Astrocyte of the cerebellum (primary cell): ENCODE measurements at places on chromosomes 1 and 21.

DNA sequence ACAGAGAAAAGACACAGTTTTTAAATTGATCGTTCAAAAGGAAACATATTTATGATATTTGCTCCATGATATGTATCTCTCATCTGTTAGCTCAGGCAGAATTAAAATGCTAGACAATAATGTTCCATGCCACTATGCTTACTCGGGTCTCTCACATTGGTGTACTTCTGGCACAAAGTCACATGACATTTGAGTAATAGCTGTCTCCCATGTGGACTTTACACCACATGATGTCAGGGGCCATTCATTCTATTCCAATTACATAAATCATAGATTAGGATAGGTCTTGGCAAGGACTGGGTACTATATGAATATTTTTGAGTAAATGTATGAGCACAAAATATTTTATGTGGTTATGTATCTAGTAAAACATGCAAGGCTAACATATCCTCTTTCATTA lies 648.4 kb downstream of the PLA2G4A start:
- DNase-seq: peak; percentile 1

- no peak for DNase-seq
Observed at GRCh38 chr1:24849672-24850295, 80.3 kb downstream of the RUNX3 start.

- no peak for DNase-seq
Observed at GRCh38 chr1:205582471-205583291, 49.1 kb downstream of the ELK4 start.

- no peak for DNase-seq
Observed at GRCh38 chr1:155226910-155227260, 18.4 kb downstream of the MTX1 start.

DNA sequence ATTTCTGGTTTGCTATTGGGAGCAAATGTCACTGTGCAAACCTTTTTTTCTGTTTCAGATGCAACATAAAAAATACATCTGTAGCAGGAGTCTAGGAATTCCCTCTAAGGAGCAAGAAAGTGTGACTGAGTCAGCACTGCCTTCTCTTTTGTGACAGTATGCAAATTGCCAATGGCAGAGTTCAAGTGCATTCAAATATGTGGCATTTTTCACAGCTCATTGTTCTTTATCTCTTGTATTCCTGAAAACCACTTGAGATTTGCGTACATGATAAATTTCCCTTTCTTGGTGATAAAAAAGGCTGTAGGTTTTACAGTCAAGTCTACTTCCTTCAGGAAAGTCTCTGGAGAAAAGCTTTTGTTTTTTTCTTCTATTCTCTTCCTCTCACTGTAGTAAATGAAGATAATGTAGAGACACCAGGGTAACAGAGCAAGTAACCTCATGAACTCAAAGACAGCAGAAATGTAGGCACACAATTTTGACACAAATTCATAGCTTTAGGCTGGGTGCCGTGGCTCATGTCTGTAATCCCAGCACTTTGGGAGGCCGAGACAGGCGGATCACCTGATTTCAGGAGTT lies 129.7 kb upstream of the L1TD1 start:
- DNase-seq: no peak

- DNase-seq: peak; percentile 26
Observed at GRCh38 chr1:16348414-16349182, 3.7 kb downstream of the FBXO42 start.

DNA sequence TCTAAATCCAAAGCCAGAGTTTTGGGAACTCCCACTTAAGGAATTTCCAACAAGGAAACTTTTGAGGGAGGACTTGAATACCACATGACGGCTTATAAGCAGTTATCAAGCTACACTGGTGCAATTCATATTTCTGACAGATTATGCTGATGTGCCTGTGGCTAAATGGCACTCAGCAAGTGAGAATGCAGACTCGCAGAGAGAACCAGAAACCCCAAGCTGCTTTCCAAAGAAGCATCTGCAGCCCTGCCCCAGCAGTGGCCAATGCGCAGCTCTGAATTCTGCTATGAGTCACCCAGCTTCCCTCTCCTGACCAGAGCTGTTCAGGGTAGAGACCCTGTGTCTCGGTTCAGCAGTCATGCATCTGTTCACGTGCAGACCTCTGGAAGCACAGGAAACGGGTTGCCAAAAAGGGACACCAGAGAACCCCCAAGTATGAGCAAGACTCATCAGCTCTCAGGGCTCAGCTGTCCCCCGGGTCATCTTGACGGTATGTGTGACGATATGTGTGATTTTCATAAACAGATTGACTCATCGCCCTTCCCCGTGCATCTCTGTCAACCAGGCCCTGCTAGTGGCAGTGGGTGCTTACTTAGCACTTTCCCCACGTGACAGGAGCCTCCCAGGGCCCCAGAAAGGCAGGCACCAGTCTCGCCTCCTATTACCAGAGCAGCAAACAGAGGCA lies 76.3 kb downstream of the ITPKB start:
- DNase-seq: peak; percentile 84

GRCh38 chr1:17258758-17259130 lies 9.8 kb downstream of the PADI3 start:
- no peak for DNase-seq

GRCh38 chr21:32476661-32477423 lies 64.3 kb downstream of the EVA1C start:
- DNase-seq: no peak

- DNase-seq: peak; percentile 20
Observed at GRCh38 chr1:47388891-47389238, 27.2 kb upstream of the FOXE3 start.

DNA sequence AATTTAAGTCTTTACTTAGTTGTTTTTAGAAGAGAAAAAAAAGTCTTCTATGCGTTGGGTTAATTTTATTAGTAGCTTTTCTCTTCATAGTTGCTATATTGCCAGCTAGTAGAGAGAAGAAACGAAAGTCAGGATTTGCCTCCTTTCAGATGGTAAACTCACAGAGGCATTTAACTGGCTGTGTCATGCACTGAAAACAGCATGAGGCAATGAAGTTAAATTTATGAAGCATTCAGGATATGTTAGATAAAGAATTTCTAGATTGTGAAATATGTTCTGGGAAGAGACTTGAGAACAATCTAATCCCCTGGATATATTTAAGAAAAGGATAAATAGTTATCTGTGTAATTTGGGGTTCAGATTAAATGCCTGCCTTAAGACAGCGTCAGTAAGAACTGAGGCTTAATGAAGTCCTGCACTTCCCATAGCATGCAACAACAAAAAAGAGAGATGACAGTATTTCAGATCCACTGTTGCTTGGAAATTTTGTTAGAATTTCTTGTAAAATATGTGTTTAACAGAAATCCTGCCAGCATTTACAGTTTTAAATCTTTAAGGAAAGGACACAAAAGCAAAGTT lies 1.7 kb downstream of the ANGPTL1 start:
- peak; percentile 8 for DNase-seq

GRCh38 chr1:23370330-23370708 lies 683 bp upstream of the ZNF436 start:
- no peak for DNase-seq

GRCh38 chr1:219555806-219556205 lies 57.1 kb downstream of the ZC3H11B start:
- peak; percentile 83 for DNase-seq

DNA sequence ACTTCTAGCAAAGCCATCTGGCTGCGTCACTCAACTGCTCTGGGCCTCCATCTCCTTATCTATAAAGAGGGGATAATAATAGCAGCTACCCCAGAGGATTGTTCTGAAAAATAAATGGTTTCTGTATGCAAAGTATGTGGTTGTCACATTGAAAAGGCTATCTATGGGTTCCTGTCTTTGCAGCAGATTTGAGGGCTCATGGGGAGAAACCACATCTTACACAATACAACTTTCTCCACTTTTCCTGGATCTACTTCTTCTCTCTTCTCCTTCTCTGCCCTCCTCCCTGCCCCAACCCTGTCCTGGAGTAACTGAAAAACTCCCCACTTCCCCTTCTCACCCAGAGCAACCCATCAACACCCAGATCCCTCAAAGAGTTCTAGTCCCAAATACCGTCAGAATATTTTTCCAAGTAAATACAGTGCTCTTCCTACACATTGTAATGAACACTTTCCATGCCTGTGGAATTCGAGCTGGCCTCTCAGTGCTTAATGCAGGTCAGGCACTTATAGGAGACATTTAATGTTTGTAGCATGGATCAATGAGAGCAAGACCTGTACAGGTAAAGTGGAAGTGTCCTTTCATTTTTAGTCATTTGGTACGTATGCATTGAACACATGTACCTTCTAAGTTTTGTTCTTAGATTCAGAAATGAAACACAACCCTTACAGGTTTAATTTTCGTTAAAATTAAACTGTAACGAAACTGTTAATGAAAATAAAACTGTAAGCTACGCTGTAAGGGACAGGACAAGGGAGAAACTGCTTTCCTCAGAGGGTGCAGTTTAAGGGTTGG lies 131.9 kb downstream of the AK5 start:
- no peak for DNase-seq

- DNase-seq: no peak
Observed at GRCh38 chr1:222561656-222562055, 13.8 kb upstream of the HHIPL2 start.

DNA sequence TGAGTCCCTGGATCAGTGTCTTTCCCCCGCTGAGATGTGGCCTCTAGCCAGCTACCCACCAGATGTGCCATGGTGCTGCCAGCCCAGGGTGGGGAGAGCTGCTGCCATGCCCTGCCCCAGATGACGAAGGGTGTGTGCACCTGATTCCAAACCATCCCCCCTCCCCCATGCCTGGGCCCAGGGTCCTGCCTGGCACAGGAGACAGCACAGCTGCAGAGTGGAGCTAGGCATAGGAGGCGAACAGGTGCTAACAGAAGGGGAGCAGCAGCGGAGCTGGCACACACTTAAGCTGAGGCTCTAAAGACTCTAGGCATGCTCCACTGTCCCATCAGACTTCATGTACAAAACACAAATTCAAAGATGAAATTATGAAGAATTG lies 9.0 kb upstream of the LDLRAP1 start:
- DNase-seq: no peak

DNA sequence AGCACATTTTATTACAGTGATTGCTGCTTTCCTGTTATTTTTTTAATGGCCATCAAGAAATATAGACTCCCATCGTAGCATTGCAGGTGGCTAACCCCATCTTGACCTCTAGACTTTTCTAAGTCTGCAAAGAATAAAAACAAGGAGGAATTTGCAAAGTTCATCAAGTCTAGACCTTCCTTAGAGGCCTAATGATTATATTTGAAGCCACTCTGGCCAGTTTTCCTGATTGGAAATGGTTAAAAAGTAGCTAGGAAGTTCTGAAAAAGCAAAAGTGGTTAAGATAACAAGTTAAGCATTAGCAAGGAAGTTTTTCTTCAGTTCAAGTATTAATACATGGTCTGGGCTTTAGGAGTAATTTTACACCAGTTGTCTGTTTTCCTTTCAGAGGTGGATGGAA lies 16.7 kb upstream of the KCNJ15 start:
- no peak for DNase-seq

DNA sequence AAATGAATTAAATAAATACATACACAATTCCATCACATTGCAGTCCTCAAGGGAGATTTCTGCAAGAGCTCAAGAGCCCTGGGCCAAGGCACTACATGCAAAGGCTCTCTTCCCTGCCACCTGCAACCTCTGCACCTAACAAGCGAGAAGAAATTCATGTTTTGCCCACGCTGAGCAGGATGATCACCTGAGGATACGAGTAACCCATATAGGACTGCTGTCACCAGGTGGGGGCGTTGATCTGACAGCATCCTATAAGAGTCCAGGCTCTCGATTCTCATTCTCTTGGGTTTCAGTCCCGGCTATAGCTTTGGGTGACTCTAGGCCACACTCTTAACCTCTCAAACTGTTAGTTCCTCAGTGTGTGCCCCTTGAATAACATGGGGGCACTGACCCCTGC lies 18.7 kb upstream of the SPOCD1 start:
- no peak for DNase-seq

DNA sequence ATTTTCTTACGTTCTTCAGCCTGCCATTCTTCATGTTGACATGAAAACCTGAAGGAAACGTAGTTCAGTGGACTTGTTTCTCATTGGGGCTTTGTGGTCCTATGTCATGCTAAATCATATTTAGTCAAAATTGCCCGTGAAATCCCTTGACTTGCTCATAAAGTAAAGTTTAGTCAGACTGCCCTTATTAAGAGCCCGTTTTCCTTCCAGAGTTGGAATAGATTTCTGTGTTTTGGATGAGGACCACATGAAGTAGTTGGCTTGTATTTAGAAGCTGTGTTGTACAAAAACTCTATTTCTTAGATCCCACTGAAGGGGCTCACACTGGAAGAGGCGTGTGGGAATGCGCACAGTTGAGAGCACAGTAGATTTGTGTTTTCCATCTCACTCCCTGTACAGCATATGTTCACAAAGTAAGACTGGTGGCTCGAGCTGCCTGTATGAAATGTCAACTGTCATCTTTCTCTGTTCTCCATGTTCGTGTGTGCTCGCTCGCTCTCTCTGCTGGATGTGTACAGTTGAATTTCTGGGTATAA lies 42.4 kb downstream of the CAMTA1 start:
- DNase-seq: no peak

DNA sequence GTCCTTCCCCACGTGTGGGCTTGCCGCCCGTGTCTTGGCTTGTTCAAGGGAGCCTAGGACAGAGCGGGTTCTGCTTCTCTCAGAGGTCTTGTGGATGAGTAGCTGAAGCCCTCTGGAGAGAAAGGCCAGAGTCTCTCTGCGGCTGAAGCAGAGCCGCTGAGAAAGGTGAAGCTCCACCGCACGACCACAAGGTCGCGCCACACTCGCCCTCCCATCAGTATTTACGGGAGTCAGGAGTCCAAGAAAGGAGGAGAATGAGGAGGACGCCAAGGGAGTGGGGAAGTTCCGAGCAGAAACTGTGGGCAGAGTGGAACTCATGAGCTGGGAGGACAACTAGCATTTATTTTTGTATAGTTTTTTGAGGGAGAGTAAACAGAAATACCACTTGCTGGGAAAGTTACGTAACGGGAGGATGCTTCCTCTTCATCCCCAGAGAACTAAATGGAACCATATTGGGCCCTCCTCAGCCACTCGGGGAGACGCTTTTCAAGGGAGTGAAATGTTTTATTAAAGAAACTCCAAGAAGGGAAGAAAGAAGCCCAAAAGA lies 51.6 kb upstream of the HAO2 start:
- no peak for DNase-seq

DNA sequence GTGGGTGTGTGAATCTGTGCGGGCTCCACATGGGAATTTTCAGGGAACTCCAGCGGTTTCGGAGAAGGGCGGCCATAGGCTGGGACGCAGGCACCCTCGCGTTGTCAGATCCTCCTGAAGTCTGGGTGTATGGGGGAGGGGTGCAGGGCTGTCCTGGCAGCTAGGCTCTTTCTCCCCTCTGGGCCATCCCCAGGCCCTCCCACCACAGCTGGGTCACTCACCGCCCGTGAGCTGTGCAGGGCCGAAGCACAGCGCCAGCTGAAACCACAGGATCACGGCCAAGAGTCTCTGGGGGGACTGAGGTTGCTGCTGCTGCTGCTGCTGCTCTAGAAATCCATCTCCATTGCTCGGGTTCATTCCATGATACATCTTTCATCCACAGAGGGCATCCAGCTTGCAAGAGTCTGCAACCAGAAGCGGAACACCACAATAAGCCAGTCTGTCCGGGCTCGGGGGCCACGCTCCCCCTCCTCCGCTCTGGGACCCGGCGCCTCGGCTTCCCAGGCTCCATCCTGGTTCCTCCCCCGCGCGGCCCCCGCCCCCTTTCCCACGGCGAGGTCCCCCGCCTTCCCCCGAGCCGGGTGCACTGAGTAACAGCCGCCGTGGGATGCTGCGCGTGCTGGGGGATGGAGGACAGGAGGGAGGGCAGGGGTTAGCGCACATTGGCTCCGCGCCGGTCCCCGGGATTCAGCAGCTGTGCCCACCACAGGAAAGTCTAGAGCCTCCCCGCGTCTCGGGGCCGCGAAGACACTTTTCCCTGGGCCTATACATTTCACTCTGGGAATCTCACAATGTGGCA lies 720 bp downstream of the SUSD4 start:
- peak; percentile 20 for DNase-seq
